ENCODE measurements at places on chromosomes 2 and 18. TPM values are rescaled to one million over a fixed set of nuclear protein-coding genes. Genes with fewer than 3 reads are reported as not detected.
A peak's percentile ranks its signal among the peaks of the same experiment; 100 is the strongest.

- no peak for DNase-seq
These were observed 522.0 kb downstream of the SPAG16 start for GRCh38 chr2:213806125-213806726.

Gene ACVR1
- 45.5 TPM for total RNA-seq

- DNase-seq, result no peak
These were observed 60.0 kb downstream of the MAPK4 start for GRCh38 chr18:50619861-50620275.

DNA sequence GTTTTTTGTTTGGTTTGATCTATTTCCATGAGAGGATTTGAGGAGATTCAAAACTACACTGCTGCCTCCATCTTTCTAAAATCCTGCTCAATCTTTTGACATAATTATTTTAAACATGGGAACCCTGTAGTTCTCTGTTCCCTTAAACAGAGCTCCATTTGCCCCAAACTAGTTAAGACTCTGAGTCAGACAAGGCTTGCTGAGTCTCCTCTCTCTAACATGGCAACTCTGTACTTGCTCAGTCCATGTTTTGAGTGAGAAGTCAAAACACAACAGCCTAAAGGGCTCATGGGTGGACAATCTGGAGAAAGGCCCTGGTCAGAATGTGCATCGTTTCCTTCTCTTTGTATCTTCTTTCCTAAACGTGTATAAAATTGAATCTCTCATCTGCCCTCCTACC lies 7.1 kb upstream of the STAMBP start:
- DNase-seq, result no peak

DNA sequence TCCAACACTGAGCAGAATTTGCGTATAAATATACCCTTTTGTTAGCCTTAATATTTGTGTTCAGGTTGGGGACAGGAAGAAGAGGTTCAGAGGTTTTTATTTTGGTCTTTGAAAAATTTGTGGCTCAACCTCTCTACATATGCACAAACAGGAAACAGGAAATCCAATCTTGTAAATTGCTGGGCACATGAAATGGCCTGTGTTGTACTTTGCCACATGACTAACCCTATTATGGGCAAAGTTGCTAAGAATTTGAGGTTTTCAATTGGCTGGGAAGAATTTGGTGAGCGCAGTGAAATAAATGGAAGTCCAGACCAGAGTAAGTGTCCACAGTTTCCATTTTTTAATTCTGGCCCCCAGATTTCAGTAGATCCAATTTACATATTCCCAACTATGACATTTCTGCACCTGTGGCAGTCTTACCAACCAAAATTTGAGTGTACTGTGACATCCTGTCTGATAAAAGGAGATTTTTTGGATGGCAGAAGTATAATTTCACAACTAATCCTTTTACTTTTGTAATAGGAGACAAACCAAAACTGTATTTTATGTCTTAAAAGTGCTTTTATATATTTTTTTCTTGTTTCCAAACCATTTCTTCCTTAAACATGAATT lies 63.6 kb downstream of the COX7A2L start:
- DNase-seq, result peak; percentile 68

Measured in activated CD4-positive, alpha-beta T cell treated with anti-CD3 and anti-CD28 coated beads, Interleukin-2, amount 10 ng/mL, durations not matched to agents 24 days and 14 days (primary cell).